Panc1 (cell line): ENCODE measurements at places on chromosomes 12 and 14. TPM values are rescaled to one million over a fixed set of nuclear protein-coding genes. Genes with fewer than 3 reads are reported as not detected.
A peak's percentile ranks its signal among the peaks of the same experiment; 100 is the strongest.

Gene CREBL2
- 13.6 TPM for total RNA-seq

GRCh38 chr12:2640709-2641108, 154.1 kb upstream of the FKBP4 start:
- peak; percentile 28 for DNase-seq

GRCh38 chr12:65940744-65941143, 116.5 kb downstream of the HMGA2 start:
- no peak for DNase-seq

DNA sequence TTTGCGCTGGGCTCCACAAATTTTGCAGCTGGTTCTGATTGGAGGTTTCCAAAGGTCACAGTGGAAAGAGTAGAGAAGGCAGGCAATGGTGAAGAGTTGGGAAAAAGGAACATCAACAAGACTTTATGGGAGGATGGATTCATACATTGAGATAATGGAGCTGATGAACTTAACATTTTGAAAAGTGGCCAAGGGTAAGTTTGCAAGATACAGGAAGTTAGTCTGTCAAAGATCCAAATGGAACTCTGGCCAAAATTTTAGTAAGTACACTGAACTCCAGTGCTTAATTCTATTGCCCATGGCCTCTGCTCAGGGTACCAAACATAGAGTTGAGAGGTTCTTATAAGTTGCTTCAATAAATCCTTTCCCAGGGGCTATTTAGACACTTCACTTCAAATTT, 15.6 kb downstream of the CCER1 start:
- DNase-seq = no peak

GRCh38 chr14:93045211-93045674, 70.5 kb downstream of the ITPK1 start:
- no peak for DNase-seq

- DNase-seq = no peak
These were observed 7.0 kb downstream of the IFI27L2 start for GRCh38 chr14:94122438-94122837.

- no peak for DNase-seq
These were observed 5.2 kb downstream of the FMNL3 start for GRCh38 chr12:49702009-49702408.

DNA sequence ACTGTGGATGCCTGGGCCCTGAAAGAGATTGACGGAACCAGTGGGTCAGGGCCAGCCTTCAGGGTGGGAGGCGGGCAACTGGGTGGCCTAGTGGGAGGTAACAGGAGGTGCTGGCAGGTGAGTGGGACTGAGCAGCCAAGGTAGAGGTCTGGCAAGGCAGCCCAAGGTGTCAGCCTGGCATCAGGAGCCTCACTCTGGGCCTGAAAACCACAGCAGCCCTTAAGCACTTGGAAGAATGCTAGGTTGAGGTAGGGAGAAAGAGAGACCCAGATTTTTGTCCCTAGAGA, 315.8 kb upstream of the PRICKLE1 start:
- DNase-seq = no peak

DNA sequence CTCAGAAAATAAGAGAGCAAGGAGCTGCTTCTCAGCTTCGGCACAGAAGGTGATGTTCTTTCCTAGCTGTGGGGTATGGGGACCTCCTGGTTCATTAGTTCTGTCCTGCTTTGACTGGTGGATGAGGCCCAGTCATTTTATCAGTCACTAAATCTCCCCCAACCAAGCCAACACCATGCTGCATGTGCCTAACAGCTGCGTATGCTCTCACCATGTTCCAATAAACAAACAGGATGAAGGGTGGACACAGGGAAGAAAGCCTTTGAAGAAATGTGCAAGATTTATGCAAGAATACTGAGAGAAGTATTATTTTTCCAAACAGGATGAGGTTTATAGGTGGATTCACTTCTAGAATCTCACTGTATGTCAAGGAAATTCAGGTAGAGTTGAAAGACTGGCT, 156.2 kb downstream of the TMEM132C start:
- no peak for DNase-seq

GRCh38 chr12:8548192-8548591, 7.5 kb upstream of the CLEC4E start:
- no peak for DNase-seq

DNA sequence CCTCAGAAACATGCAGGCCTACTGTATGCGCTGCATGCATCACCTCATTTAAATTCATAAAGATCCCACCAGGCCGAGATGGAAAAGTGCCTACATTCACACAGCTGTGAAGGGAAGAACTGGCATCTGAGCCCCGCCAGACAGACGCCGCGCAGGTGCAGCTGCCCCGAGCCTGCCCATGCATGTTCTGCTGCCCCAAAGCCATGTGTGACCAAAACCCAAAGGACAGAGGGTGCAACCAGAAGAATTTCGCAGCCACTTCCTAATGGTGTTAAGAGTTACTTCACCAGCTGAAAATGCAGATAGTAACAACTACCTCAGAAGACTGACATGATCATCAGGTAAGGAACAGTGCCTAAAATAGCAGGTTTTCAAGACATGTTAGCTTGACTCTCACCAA, 13.5 kb upstream of the KRT8 start:
- no peak for DNase-seq
